Activated B cell treated with CpG ODN at 0.5 μM for 24 hours (primary cell): ENCODE measurements at places on chromosomes 1 and 21. TPM values are rescaled to one million over a fixed set of nuclear protein-coding genes. Genes with fewer than 3 reads are reported as not detected.

- no peak for DNase-seq
Measured at GRCh38 chr1:148362626-148363438, 120.3 kb downstream of the PPIAL4G start.

The C1QC gene
- not detected in 2 replicates for total RNA-seq

DNA sequence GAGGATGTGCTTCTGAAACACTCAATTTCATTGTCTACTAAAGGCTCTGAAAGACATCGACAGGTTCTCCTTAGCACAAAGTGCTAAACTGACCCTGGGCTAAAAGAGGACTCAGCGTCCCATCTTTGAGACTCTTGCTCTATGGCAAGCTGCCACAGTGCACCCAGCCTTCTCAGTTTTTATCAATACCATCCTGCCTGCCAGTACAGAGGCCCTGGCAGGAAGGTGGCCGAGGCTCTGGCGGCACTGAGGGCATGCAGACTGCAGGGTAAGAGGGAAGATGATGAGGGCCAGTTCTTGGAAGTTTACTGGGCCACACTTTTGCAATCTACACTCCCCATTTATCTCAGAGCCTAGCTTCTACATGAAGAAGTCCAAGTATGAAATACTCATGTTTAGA is 5.3 kb downstream of the OLFML2B start:
- DNase-seq, result no peak

DNA sequence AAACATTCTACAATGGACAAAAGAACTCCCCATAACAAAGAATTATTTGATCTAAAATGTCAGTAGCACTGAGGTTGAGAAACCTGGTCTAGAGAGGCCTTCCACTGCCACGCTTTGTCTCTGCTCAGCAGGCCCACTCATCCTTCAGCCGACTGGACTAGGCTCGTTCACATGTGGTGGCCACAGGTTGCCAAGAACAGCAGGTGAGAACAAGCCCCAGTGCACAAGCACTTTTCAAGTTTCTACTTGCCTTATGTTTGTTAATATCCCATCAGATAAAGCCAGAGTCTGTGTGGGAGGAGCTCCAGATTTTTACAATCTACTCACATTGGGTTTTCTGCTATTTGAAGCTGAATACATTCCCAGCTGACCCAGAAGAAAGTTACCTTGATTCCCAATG is 9.1 kb upstream of the EFHD2 start:
- no peak for DNase-seq

DNA sequence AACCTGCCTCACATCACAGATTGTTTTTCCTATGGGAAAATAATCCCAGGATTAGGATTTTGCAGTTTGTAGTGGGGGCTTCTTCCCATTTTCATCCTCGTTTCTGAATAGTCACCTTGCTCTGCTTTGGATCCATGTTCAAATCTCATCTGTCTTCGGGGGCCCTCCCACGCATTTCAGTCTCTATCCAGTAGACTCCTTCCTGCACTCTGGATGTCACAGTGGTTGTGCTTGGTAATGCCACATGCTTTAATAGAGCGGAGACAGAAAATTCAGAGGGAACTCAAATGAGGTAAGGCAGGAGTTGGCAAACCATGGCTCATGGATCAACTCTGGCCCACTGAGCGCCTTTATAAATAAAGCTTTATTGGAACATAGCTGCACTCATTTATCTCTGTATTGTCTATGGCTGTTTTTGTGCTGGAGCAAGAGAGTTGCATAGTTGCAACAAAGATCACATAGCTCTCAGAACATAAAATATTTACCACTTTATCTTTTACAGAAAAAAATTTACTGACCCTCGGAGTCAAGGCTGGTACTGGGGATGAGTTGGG is 101.0 kb downstream of the SPATA46 start:
- no peak for DNase-seq

The DDR2 gene
- total RNA-seq, result 0.09 and 0.27 TPM in 2 replicates

The PTCH2 gene
- 1.2 TPM in 2 replicates for total RNA-seq

GRCh38 chr1:25056536-25056935 is 126.5 kb upstream of the RUNX3 start:
- DNase-seq, result no peak
